Fibroblast of the aortic adventitia (primary cell): ENCODE measurements at places on chromosomes 7 and 10. TPM values are rescaled to one million over a fixed set of nuclear protein-coding genes. Genes with fewer than 3 reads are reported as not detected.
A peak's percentile ranks its signal among the peaks of the same experiment; 100 is the strongest.

Gene NFE2L3
- 0.18 and 1.2 TPM in 2 replicates for total RNA-seq

Gene CRHR2
- not detected in 2 replicates for total RNA-seq

Gene AKR1C8
- not detected in 2 replicates for total RNA-seq

Gene PRKCQ
- 0.08 TPM in 1 of 2 replicates, not detected in the other for total RNA-seq

Gene GDF10
- 11.1 TPM in 1 of 2 replicates, not detected in the other for total RNA-seq

DNA sequence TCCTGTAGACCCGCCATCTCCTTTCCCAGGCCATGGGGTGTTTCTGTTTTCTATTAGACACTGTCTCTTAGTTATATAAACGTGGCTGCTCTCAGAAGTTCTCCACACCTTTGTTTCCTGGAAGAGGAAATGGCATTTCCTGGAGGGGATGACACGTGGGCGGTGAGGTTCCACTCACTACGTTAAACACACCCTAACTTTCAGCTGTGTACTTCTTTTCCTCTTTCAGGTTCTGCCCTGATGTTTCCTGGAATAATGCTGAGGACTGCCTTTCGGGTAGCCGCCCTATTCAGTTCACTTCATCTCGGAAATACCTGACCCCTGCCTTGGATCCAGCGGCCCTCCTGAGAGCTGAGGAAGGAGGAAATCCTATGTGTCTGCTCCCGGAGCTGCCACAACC lies 3.4 kb upstream of the PRKCQ start:
- DNase-seq, result no peak

GRCh38 chr7:132075515-132075914 lies 500.8 kb downstream of the PLXNA4 start:
- no peak for DNase-seq

DNA sequence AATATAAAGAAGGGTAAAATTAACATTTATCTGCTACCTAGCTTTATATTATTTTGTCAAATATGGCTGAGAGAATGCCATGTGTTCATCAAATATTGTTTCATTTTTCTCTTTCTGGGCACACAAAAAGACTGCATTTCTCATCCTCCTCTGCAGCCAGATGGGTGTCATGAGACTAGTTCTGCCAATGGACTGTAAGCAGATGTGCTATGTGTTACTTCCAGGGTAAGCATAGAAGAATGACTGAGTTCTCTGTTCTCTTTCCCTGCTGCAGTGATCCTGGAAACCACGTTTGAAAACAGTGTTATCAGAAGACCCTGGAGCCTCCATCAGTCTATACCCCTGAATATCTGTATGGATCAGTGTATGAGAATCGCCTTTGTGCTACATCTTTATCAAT lies 24.1 kb upstream of the SLK start:
- DNase-seq, result peak; percentile 9

- DNase-seq, result peak; percentile 11
Measured at GRCh38 chr10:113992471-113993011, 51.1 kb upstream of the ADRB1 start.

- DNase-seq, result no peak
Measured at GRCh38 chr7:140229591-140230515, 53.1 kb upstream of the KDM7A start.

- no peak for DNase-seq
Measured at GRCh38 chr10:70232859-70233108, 445 bp downstream of the PPA1 start.

GRCh38 chr10:19966751-19967150 lies 150.5 kb downstream of the PLXDC2 start:
- DNase-seq, result no peak

DNA sequence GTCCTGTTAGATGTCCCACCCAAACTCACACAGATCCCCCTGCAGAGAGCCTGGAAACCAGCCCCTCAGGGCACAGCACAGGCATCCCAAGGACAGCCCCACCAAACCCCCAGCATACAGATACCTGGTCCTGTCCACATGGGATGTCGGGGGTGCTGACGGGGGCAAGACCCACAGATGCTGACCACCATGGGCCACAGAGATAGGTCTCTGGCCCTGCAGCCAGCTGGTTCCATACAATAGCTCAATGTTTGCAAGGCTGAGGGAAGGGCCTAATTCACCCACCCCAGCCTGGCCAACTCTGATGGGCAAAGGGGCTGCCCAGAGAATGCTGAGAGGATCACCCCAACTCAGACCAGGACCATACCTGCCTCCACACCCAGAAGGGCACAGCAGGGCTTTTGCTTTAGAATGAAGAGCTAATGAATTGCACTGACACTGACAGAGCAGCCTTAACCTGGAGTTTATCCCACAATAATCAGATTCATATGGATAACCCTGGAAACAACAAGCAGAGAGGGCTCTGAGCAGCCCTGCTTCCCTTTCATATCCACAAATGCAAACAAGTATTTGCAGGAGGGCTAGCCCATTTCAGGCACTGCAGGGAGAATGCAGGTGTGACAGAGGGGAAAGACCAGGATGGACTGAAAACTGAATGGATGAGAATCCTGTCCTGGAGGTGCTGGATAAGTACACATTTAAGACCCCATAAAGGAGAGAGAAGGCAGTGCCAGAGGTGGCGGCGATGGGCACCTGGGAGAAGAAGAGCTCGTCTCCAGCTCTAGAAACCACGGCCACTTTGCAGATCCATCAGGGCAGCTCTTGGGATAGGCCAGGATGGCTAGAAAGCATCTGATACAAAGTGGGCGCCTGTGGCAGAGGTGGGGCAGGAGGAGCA lies 126.7 kb downstream of the TNS3 start:
- DNase-seq, result no peak

DNA sequence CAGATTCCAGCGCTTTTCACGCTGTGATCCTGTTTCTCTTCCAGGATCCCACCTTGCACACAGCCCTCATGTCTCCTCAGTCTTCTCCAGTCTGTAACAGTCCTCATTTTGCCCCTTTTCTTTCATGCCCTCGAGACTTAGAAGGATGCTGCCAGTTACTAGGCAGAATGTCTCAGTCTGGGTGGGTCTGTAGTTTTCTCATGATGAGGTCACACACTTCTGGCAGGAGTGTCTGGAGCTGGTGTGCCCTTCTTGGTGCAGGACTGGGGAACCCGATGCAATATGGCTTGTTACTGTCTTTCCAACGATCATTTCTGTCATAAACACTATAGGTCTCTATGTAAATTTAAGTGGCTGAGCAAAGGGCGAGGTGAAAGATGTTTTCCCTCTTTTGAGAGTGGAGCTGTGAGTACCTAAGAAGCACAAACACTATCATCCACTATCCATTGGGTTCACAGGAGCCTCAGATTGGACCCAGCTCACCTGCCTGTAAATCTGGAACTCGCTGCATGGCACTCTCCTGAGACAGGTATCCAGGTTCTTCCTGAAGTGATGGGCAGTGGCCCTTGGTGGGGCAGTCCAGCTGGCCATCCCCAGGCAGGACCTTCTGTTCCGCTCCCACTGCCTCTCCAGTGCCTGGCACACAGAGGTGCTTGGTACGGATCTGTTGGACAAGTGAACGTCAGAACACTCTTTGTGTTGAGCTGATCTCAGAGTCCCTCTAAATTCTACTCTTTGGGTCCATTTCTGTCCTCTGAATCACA lies 64.3 kb upstream of the ZNF32 start:
- DNase-seq, result peak; percentile 19

DNA sequence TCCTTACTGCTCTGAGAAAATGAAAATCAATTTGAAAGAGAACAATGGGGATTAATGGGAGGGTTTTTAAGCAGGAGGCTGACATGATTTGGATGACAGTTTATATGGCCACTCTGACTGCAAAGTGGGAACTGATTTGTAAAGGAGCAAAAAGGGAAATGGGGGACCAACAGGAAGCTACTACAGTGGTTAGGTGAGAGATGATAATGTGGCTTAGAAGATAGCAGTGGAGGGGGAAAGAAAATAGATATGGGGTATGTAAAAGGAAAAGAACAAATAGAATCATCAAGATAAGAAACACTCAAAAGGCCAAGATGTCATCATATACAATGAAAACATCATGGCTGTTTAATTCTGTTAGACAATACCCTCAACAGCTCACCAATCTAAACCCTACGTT lies 177.5 kb downstream of the ANK3 start:
- no peak for DNase-seq

DNA sequence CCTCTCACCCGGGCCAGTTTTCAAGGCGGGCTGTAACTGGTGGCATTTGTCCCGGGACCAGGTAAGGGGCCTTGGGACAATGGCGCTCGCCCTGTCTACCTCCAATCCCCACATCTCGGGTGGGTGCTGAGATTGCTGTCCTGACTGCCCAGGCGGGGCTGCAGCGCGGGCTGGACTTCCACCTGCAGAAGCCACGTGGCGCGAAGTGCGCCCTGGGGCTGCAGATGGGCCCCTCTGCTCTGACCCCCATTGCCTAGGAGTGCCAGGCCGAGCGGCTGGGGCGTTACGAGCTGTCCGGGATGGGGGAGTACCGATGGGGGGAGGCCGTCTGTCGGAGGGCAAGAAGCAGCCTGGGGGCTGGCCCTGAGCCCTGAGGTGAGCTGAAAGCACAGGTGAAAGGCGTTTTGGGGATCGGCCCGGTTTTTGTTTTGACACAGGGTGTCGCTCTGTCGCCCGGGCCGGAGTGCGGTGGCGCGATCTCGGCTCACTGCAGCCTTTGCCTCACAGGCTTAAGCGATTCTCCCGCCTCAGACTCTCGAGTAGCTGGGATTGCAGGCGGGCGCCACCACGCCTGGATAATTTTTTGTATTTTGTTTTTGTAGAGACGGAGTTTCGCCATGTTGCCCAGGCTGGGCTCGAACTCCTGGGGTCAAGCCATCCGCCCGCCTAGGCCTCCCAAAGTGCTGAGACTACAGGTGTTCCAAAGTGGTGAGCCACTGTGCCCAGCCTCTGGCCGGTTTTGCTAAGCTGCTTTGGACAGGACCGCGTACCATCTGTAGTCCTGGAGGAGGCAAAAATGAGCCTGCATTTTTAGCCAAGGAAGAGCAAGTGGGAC lies at the start of gene SFXN2:
TSS of gene SFXN2 (plus strand) at position 16 of the 835 bp plus-strand sequence. CDS start 12,001 bp downstream, outside the sequence.
- no peak for DNase-seq

DNA sequence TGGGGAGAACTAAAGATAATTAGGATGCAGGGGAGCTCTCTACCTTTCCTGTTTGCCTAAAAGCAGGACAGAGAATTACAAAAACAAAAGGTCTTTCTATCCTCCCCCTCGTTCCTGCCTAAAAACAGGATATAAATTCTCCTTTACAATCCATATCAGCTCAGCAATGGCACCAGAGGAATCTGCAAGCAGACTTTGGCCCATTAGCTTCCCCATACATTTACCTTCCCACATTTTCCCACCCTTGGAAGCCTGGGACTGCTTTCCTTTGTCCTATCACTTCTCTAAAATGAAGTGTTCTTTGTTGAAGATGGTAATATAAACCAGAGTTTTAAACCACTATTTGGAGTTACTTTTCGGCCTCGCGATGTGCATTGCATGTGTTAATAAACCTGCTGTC lies 15.5 kb downstream of the SHTN1 start:
- DNase-seq, result no peak

DNA sequence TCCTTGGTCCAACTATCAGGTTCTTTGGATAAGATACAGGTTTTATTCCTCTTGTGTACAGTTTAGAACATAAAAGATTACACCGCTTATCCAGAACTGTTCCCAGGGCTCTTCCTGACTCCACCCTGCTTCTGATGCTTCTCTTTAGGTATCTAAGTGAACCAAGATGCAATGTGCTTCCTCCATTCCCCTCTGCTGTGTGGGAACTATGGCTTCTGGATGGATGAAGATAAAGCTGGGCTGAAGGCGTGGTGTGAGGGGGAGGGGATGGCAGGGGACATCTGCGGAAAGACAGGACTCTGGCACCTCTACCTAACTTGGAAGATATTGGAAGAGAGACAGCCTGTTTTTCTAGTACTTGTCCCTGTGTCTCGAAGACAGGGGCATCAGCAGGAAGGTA lies 209.9 kb upstream of the TBX20 start:
- no peak for DNase-seq

DNA sequence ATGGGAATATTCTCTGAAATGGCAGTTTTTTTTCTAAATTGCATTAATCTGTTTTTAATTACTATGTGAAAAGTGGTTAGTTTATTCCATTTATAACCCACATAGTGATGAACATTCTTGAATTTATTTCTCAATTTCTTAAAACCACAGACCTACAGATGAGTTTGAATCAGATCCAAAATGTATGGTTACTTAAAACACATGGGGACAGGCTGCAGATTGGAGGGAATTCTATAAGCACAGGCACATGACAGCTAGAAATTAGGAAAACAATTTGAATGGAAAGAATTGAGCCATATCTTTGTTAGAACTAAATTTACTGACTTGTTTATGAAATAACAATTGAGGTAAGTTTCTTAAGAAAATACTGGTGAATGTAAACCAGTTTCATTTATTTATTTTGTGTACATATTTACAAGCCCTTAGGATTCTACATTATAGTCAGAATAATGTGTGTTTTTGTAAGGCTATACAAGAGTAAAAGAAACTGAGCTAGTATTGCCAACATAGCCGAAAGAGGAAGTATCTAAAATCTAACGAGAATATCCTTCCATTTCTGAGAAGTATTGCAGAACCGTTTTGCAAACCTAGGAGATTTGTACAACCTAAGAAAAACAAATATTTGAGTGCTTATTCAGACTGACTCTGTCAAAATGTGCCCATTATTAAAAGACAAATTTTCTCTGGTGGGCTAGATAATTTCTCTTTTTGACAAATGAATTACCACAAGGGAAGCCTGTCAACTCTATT lies 434.3 kb upstream of the SEMA3D start:
- peak; percentile 3 for DNase-seq

DNA sequence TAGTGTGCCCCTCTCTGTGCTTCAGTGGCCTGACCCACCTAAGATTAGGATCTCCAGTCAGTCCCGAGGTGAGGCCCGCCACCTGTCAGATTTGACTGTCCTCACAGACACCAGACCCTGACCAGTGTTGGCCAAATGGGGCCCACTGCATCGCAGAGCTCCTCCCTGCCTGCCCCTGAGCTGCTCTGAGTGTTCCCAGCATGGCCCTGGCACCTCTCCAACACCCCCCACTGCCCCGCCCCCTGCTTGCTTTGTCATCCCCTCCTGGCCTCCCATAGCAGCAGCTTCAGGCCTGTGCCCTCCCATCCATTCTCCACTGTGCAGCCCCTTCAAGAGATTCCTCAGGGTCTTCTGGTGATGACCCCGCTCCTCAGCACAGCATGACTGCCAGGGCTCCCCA lies 67.6 kb downstream of the C10orf120 start:
- no peak for DNase-seq

- DNase-seq, result peak; percentile 75
Measured at GRCh38 chr7:34019301-34019790, 114.0 kb downstream of the BMPER start.

GRCh38 chr7:137316648-137317353 lies 26.7 kb downstream of the PTN start:
- no peak for DNase-seq

DNA sequence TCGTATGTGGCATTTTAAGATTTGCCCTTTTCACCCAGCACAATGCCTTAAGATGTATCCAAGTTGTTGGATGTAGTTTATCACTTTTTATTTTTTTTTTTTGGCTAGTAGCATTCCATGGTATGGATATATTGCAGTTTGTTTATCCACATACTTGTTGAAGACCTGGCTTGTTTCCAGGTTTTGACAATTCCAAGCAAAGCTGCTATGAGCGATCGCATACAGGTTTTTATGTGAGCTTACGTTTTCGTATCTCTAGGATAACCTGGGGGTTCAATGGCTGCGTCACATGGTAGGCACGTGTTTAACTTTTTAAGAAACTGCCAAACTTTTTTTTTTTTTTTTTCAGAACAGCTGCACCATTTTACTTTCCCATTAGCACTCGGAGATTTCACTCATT lies 32.2 kb downstream of the BAIAP2L1 start:
- peak; percentile 13 for DNase-seq

GRCh38 chr10:48231178-48231577 lies 43.3 kb downstream of the FRMPD2 start:
- no peak for DNase-seq

GRCh38 chr7:105305633-105306032 lies 83.1 kb downstream of the SRPK2 start:
- DNase-seq, result no peak

GRCh38 chr7:39349452-39350123 lies 216.6 kb upstream of the YAE1 start:
- no peak for DNase-seq
